Amniotic stem cell (primary cell): ENCODE measurements at places on chromosomes 4 and X.

GRCh38 chrX:40855411-40855810 lies 120.1 kb upstream of the MED14 start:
- no peak for DNase-seq

DNA sequence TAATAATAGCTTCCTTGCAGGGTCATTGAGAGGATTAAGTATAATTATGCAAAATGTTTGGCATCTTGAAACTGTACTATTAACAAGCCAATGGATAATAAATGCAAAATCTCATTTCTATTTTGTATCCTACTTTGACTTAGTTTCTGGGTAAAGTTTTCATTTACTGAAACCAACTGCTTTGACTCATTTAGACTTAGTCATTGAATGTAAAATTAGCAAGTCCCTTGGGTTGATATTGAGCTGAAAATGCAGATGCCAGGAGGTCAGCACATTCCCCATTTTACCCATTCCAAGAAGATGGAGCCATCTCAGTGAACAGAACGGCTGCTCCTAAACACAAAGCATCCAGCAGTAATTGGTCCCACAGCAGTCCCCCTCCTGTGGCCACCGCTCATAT lies 74.7 kb upstream of the GATB start:
- no peak for DNase-seq

- DNase-seq, result no peak
Observed at GRCh38 chr4:149897783-149898182, 82.1 kb upstream of the IQCM start.

DNA sequence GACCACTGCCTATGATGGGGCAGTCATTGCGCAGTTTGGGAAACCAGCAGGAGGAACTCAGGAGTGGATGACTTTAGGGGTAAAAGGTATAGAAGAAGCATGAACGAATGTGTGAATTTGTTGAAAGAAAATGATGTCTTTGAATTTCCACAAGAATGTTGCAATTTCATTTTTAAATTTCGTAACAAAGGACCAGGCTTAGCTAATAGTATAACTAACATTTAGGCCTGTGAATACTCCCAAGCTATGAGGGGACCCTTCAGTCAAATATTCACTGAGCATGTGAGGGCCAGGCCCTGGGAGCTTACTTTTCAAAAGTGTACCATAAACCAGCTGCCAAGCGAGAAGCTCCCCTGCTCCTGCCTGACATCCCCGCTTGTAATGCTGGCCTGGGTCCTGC lies 5.3 kb downstream of the MPC1L start:
- DNase-seq, result no peak

- DNase-seq, result no peak
Observed at GRCh38 chr4:108224611-108225053, 55.9 kb upstream of the LEF1 start.
